Activated CD4-positive, alpha-beta T cell treated with anti-CD3 and anti-CD28 coated beads, Interleukin-2, amount 50 U/mL, for 24 hours (primary cell): ENCODE measurements at places on chromosomes 3 and 15.

- DNase-seq = no peak
These were observed 7.1 kb downstream of the ECE2 start for GRCh38 chr3:184282941-184283340.

- DNase-seq = no peak
These were observed 602.1 kb downstream of the MAGI1 start for GRCh38 chr3:65436580-65436979.

- no peak for DNase-seq
These were observed 53.5 kb upstream of the TIPARP start for GRCh38 chr3:156620901-156621300.

GRCh38 chr15:60396100-60396499 is 1.7 kb downstream of the ANXA2 start:
- no peak for DNase-seq

DNA sequence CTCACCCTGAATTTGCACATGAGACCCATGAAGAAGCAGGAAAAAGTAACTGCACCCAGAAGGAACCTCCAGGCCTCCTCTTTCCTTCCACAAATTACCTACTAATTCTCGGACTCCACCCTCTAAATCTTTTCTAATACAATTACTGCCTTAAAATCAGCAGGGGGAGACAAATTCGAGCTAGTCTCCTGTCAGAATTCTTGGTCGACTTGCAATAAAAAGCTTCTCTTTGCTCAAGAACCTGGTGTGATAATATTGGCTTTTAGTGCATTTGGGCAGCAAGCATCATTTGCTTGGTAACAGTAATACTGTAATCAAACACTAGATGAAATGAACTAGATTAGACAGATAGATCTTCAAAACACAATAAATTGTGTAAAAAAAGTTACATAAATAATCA is 281.9 kb downstream of the RAP2B start:
- no peak for DNase-seq
